ENCODE measurements at places on chromosomes 6 and 20.

DNA sequence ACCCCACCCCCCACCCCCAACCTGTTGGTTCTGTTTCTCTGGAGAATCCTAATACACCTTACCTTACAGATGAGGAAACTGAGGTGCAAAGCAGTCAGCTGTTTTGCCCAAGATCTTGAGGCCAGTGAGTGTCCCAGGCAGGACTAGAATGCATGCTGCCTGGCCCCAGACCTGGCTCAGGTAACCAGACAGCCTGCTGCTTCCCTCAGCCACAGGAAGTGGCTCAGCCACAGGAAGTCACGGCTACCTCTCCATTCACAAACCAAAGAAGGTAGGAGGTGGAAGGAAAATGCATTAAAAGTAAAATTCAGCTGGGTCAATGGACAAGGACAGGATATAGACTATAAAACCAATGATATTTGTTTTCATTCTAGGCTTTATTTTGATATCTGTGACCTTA is 517.6 kb downstream of the CD83 start:
- DNase-seq, result peak; percentile 57

DNA sequence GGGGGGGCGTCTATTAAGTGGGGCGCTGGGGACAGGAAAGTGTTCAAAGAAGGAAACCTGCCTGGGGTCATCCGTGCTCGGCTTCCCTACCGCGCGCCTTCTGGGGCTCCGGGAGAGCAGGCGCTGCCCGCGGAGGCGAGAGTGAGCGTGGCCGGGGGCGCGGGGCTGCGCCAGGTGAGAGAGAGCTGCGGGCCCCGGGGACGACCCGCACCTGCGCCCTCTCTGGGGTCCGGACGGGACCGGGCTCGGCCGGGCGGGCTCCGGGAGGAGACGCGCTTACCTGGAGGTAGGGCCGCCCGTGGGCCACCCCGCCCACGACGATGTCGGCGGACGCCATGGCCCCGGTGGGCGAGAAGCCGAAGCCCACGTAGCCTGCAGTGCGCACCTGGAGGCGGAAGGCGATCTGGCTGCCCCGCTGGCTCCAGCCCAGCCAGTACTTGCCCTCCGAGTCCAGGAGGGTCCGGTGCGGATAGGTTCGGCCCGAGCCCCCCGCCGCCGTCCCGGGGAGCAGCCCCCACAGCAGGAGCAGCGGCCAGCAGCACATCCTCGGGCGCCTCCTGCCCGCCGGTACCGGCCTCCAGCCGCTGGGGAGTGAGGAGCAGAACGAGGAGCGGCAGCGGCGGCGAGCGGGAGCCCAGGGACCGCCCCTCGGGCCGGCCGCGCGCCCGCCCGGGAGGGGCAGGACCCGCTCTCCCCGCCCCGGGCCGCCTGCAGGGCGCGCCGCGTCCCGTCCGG is at the start of gene MOXD1:
Gene MOXD1 (minus strand): TSS at position 593 of the 735 bp plus-strand sequence. CDS start 49 bp downstream, at position 544.
- no peak for DNase-seq

GRCh38 chr6:40138273-40138720 is 204.0 kb upstream of the MOCS1 start:
- no peak for DNase-seq

DNA sequence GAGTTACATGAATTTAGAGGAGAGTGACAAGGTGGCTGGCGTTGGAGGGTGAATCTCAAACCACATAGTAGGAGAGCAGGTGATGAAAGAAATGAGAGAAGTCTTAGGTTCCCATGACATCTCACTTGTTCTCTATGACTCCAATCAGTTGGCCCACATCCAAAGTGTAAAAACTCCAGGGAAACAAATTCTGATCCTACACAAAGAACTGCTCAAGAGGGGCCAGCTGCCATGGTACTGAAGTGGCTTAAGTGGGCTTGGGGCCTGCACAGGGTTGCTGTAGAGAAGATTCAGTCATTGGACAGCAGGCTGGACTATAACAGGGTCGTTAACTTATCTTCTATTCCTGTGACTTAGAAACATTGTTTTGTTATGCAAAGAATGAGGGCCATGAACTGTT is 7.6 kb upstream of the ADGRF4 start:
- no peak for DNase-seq

GRCh38 chr6:164414695-164415094 is 894.7 kb downstream of the C6orf118 start:
- DNase-seq, result no peak

DNA sequence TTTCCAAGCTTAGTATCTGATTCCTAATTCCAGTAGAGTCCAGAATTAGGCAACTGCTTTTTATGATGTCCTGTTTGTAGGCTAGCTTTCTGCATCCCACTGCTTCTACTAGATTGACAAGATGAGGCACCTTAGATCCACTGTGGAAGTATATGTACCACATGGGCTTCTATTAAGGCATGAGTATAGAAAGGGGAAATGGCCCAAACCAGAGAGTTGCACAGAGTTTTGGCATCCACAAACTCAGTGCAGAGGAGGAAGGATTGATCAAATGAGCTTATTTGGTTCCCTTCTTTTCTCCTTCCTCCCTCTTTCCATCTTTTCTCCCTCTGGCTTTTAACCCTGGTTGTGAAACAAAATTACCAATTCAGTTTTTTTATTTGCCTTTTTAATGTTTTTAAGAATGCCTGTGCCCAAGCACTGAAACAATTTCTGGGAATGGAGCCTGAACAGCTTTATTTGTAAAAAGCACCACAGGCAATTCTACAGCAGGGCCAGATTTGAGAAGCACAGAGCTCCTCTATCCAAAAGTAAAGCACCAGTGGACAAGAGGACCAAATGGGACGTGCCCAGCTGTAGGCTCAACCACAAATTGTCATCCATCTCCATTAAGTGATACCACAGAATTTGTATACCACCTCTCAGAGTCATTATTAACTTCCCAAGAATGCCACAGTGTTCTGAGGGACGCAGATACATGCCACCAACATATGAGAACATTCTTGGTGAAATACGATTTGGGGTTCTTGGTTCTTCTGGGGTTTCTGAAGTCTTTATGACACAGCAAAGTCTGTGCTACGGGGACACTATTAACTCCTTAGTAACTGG is 969.1 kb downstream of the KIF16B start:
- DNase-seq, result no peak

DNA sequence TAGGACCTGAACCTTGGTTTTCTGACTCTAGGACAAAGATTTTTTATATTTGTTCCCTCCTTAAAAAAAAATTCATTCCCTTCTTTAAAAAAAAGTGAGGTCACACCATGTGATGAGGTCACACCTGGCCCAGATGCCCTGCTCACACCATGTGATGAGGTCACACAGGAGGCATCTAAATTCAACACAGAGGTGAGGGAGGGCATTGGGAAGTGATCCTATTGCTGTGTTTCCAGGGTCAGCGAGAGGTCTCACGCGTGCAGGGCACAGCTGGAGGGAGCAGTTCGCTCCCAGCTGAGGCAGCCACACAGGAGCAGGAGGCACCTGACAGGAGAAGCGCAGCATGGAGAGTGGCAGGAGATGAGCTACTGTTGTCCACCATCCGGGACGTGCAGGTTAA is 92.5 kb downstream of the SLC22A23 start:
- DNase-seq, result no peak

GRCh38 chr6:155881826-155882526 is 426.3 kb upstream of the NOX3 start:
- no peak for DNase-seq

DNA sequence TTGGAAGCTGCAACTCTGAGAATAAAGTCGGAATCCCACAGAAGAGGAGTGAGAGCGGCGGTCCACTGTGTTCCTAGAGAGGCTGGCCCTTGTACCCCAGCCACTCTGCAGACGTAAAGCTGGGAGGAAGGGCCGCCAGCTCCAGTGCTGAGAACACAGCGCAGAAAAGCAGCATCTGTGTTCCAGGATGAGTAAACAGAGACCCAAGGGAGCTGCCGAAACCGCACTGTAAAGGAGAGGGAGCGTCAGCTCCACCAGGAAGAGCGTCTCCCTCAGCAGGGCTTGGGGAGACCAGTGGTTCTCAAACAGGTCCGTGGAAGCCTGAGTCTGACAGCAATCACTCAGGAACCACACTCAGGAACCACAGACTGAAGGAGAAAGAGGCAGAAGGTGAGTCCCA is 134.0 kb downstream of the WDR27 start:
- no peak for DNase-seq

DNA sequence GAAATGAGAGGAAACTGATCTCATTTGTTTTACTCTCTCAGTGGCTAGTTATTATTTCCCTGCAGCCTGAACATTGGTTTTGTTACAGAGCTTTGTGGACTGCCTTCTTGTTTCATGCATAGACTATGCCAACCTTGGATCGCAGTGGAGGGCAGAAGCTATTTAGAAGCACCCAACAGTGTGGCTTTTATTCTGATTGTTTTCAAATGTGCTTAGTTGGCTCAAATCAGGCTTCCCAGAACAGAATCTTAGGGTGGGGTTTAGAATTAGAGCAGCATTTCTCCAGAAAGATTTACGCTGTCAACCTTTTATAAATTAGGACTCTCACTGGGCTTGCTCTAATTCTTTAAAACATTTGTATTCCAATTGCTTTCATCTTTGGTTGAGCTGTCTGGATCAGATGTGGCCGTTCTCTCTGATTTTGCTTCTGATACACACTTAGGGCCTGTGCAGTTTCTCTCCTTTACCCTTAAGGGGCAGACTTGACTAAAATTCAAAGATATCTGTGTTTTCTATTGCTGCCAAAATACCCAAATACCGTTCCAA is 210.3 kb downstream of the BCKDHB start:
- no peak for DNase-seq

All from CD4-positive, alpha-beta T cell treated with Interleukin-21 for 1 hour (primary cell).